ENCODE measurements at places on chromosomes 7 and 10.
A peak's percentile ranks its signal among the peaks of the same experiment; 100 is the strongest.

DNA sequence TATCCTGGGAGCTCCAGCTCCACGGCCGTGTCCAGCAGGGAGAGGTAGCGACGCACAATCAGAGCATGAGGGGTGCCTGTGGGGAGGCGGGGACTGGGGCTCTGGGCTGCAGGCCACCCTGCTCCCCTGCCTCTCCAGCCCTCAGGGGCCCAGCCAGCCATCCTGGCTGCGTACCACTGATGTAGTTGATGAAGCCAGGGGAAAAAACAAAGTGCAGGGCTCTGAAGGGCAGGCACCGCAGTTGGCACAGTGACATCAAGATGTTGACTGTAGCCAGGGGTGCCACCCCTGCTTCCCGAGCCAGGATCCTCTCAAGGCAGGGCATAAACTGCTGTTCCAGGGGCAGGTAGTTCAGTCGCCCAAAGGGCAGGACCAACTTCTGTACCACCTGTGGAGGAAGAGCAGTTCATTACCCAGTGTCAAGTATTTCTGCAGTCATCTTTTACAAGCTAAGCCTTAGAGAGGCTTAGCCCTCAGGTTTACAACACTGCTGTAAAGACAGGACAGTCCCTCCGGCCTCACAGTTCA, 2.8 kb downstream of the FASTK start:
- DNase-seq: no peak

DNA sequence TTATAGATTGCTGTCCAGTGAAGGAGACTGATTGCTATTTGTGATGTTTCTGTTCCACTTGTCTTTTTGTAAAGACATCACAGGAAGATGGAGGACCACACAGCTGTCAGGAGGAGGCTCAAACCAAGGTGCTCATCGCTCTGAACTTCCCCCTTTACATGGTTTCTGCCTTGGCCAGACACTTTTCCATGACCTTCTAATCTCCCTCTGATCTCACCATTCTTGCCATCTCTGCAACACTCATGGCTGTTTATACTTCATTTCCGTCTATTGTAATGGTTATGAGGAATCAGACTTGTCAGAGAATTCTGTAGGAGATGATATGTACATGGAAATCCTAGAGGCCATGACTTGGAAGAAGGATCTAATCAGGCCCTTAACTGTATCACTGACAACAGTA, 1.7 kb upstream of the TAS2R5 start:
- no peak for DNase-seq

DNA sequence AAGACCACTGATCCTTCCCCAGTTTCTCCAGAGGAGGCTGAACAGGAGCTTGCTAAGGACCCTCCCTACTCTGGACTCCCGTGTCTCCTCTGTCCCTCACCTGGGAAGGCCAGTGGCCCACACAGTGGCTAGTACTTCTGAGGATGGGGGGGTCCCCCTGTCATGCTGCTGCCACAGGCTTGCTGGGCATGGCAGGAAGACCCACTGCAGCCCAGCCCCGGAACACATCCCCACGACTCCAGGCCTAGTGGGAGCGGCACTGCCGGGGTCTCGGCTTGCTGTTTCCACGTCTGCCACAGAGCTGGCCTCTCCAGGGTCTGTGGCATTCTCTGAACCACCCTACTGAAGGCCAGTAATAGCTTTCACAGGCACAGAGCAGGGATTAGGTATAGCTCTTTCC, 25.9 kb upstream of the NPFFR1 start:
- DNase-seq: no peak

GRCh38 chr10:104109908-104110662, 11.9 kb upstream of the SFR1 start:
- DNase-seq: no peak

- DNase-seq: peak; percentile 68
These were observed 8.7 kb upstream of the GLRX3 start for GRCh38 chr10:130127364-130128061.

GRCh38 chr10:72126184-72126871, 38.0 kb upstream of the SPOCK2 start:
- DNase-seq: no peak

- DNase-seq: no peak
These were observed 324.3 kb upstream of the GALNT17 start for GRCh38 chr7:70807650-70808049.

- DNase-seq: no peak
These were observed 50.8 kb downstream of the ZRANB1 start for GRCh38 chr10:124992462-124993344.

DNA sequence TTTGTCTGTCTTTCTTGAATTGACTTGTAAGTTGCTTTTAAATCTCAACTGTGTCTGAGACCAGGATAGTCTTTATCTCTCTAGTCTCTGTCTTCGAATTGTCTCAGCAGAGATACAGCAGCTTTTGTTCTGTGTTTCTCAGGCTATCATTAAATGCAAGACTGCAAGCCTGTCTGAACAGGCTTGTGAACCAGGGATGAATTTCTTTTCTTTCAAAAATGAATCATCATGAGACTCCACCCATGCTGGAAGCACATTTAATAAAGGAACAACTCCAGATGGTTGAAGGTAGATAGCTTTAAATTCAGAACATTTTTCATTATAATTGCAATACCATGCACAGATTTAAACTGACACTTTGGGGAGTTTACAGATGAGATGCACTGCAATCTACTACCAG, 155.9 kb downstream of the SEC23IP start:
- DNase-seq: no peak

DNA sequence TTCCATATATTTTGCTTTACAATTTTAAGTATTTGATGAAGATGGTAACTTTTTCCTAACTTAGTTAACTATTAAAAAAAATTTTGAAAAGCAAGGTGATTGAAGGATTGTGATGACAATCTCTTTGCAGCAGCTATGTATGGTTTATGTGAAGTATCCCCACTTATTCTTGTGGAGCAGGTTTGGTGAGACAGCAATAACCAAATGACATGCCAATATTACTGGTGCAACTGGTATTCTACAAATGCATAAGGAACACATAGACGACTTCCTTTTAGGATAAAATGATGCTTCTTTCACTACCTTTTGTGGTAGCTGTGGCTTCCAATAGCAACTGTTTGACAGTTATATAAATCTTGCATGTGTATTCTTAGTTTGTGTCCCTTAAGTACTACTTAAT, 465.3 kb downstream of the PLXDC2 start:
- DNase-seq: no peak

DNA sequence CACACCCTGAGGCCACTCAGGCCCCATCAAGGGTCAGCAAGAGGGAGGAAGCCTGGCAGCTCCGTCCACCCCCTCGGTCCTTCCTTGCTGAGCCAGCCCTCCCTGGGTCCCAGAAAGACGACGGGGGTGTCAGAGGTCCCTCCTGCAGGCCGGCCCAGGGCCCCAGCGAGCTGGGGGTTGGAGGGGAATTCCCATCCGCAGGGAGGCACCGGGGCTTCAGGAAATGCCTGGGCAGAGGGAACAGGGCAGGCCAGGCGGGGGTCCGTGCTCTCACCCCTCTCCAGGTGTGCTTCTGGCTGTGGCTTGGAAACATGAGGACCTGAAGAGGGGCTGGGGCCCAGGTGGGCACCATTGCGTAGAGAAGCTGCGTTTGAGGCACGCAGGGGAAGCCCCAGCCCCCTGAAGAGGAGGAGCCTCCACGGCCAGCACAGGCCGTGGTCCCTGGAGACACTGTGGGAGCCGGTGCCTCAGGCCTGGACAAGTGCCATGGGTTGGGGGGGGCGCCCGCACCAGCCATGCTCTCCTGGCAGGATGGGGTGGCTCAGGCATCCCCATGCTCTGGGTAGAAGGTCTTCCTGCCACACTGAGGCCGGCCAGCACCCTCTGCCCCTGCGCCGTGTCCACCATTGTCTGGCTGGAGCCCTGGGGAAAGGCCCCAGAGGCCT, 66.7 kb downstream of the PDGFA start:
- no peak for DNase-seq

GRCh38 chr10:92593619-92594588, 974 bp downstream of the KIF11 start:
- no peak for DNase-seq

DNA sequence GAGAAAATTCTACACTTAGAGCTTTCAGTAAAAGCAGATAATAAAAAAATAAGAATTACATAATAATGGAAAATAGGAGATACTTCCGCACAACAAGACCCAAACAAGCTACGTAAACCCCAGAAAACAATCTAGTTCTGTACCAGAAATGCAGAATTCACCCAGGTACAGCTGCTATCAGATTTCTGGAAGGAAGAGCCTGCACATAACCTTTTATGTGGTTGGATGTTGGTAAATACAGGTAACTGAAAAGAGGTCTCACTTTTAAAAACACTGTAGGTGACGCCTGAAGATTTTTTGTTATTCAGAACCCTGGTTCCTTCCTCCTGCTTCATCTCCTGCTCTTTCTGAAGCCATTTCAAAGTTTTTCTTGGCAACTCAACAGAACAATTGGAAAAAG, 29.9 kb downstream of the PANK1 start:
- no peak for DNase-seq

DNA sequence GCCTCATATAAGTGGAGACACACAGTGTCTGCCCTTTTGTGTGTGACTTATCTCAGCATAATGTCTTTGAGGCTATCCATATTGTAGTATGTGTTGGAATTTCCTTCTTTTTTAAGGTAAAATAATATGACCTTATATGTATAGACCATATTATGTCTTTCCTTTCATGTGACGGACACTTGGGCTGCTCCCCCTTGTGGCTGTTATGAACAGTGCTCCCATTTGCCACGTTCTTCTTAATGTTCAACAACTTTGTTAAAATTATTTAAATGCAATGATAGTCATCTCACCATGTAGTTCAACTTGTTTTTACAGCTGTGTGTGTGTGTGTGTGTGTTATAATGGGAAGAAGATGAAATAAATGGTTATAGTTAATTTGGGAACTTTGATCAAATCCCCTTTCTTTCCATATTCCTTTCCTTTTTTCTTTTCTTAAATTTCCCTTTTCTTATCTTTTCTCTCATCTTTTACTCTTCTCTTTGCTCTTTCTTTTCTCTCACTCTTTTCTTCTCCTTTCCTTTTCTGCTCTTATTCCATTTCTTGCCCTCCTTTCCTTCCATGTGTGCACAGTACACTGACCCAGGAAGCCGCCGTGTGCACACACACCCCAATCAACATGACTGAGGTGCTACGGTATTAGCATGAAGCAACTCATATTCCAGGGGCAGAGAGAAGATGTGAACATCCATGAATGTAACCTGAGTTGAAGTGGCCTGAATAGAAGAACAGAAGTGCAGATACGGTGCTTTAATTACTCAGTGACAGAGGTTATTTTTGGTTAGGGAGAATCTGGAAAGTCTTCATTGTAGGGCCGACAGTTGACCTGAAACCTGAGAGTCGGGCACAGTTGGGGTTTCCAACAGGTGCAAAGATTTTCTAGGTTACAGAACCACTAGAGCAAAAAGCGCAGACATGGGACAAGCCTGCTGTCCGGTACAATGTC, 596.6 kb downstream of the SDK1 start:
- no peak for DNase-seq

- DNase-seq: no peak
These were observed 55.5 kb downstream of the TES start for GRCh38 chr7:116265881-116266280.

GRCh38 chr7:106599343-106599698, 61.6 kb downstream of the CCDC71L start:
- DNase-seq: no peak

DNA sequence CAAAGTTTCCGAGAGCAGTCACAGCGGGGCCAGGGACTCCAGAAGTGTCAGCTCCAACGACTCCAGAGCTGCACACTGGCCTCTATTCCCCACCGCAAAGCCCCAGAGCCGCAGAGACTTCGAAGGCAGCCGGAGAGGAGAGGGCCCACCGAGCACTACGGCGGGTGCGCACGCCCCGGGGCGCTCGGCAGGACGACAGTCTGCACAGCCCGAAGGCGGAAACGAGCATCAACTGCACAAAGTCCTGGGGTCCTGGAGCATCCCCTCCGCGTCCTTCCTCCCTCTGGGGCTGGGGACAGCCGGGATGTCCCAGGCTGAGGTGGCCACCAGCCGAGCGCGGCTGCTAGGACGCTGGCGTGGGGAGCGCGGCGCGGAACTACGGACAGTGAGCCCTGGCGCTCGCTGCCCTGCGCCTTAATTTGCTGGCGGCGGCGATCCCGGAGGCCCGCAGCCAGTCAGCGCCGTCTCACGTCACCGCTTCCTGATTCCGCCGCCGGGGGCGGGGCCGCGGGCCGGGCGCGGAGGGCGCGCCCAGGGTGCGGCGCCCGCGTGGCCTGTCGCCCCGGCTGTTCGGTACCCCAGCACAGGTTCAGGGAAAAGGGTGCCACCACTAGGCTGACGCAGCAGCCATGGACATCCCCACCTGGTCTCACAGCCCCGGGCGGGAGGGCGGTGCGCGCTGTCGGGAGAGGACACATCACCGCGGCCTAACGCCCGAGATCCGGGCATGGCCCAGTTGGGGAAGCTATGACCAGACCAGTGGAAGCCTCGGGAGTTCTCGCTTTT, at the start of gene TBX20:
Gene TBX20 (minus strand): TSS at position 391 of the 786 bp plus-strand sequence. CDS start 480 bp downstream, outside the sequence.
- DNase-seq: peak; percentile 68

DNA sequence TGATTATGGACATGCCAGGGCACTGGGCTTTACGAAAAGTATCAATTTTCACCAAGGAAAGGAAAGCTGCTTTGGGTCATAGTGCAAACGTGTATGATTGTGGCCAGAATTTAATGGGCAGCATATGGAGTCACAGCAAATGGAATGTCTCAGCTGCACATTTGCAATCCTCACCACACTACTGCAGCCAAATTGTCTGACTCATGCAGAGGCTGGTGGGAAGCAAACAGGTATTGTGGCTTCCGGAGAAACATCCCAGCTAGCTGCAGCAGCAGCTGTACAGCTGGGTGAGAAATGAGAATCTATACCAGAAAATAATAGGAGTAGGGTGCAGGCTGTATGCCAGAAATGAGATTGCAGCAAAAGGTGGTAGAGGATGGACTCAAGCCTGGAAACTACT, 374.7 kb upstream of the VWC2 start:
- DNase-seq: no peak

GRCh38 chr7:78765943-78766729, 687.3 kb downstream of the MAGI2 start:
- no peak for DNase-seq

GRCh38 chr10:121864168-121864567, 63.7 kb downstream of the ATE1 start:
- no peak for DNase-seq

DNA sequence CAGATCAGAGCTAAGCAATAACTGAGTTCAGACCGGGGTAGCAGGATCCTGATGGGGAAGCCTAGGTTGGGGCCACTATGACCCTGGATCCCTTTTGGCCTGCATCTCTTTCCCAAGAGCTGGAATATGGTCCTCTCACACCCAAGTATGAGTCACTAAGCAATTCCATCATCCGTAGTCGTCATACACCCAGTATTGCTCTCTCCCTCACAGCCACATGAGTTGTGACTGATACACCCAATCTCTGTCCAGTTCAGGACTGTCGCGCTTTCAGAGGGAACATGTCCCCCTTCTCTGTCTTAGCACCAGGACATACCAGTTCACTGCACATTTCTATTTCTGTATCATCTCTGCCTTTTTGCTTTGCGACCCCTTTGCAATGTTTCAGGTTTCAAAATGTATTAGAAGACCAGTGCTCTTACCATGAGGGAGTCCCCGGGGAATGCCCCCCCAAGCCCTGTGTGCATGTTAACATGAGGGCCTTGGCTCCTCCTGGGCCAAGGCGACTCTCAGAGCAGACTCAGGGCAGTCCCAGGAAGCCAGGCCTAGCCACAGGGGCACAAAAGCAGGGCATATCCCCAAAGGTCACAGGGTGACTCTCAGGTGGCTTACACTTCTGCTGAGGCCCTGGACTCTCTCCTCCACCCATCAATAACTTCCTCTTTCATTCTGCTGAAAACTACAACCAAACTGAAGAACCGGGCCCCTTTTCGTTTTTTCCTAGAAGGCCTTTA, 75.3 kb upstream of the SAMD8 start:
- peak; percentile 55 for DNase-seq
